Naive B cell (primary cell): ENCODE measurements at places on chromosomes 4 and X.
A peak's percentile ranks its signal among the peaks of the same experiment; 100 is the strongest.

DNA sequence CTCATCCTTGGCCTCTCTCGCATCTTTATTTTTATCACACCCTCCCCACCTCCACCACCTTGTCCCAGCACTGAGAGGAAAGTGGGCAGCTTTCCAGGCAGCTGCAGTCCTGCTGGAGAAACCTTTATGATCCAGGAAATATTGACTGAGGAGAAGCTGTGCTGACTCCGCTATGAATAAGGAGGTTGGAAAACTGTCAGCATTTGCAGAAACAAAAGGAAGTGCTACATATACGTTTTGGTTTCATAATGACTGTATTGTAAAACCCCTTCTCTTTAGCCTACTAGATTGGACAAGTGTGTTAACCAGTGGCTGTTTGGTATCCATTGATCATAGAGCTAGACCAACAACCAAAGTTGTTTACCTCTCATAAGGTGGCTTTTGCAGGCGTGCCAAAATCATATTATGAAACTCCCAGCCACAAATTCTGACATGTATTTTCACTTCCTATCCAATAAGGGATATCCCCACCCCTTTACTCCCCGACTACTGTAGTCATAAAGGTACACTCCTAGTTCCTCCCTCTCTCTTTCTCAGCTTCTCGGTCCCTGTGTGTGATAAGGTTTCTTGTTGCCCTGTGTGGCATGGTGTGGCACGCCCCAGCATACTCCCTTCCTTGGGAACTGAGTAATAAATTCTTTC is 88.4 kb downstream of the GPR143 start:
- peak; percentile 64 for DNase-seq

DNA sequence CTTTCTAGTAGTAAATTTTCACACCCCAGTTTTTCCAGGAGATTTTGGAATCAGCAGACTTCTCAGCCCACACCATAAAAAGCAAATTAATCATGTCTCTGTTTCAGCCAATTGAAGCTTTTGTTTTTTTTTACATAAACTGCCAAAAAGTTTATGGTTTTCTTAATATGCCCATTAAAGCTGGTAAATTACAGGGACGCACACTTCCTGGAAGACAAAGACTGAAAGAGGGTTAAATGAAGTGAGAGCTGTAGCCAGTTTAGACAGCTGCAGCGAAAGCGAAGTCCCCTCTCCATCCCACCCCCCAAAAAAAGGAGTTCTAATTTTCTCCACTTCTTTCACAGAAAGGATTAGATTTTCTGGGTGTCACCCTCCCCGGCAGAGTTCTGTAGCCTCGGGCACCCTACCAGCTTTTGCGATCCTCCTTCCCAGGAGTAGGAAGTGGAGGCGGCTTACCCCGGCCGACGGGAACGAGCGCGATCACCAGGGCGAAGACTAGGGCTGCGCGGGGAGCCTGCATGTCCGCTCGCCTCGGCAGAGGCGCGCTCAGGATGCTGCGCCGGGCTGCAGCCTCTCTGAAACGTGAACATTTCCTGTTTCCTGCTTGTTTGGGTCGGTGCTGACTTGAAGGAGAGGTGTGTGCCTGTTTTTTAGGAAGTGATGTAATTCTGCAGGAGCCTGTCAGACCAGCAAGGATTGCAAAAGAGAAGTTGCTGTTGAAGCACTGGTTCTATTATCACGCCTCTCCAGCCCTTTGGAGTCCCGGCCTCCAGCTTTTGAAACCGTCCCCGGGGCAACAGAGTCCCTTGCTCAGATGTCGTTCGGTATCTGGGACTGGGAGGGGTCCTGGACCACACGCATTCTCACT is at the start of gene TMEM154:
TSS of gene TMEM154 (minus strand) at position 584 of the 868 bp plus-strand sequence. CDS start at position 520, 64 bp downstream.
- peak; percentile 84 for DNase-seq

- DNase-seq = no peak
Observed at GRCh38 chr4:25938366-25938765, 24.3 kb downstream of the SMIM20 start.

DNA sequence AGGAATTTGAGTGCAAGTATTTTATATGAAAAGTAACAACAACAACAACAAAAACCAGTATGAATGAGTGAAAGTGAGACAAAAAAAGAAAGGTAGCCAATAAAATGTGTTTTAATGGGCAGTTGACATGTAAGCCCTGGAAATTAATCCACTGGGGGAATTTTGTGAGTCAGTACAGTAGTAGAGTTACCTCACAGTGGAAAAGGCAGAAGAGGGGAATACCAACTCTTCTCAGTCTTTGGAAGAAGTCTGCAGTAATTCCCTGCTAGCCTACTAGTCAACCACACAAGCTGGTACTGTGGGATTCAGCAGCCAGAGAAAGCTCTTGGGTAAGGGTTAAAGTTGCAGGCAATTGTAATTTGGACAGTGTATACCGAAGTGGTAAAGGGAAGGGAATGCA is 76.3 kb upstream of the IL15 start:
- no peak for DNase-seq

GRCh38 chr4:113607998-113608397 is 153.5 kb downstream of the CAMK2D start:
- no peak for DNase-seq

DNA sequence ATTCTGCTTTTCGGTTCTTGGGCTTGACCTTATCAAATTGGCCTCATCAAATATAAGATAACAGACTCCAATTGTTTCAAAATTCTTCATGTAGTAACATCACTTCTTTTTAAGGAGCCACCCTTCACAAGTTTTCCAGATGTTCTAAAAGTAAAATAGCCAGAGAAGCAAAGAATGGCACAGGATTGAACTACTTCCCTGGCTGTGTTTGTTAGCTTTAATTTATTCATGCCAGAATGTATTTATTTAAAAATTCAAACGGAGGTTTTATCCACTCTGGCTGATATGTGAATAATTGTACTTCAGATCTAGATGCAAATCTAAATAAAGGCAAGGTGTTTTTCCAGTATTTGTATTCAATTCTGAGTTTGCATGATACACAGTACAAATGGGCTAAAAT is 581.3 kb upstream of the TENM3 start:
- no peak for DNase-seq

DNA sequence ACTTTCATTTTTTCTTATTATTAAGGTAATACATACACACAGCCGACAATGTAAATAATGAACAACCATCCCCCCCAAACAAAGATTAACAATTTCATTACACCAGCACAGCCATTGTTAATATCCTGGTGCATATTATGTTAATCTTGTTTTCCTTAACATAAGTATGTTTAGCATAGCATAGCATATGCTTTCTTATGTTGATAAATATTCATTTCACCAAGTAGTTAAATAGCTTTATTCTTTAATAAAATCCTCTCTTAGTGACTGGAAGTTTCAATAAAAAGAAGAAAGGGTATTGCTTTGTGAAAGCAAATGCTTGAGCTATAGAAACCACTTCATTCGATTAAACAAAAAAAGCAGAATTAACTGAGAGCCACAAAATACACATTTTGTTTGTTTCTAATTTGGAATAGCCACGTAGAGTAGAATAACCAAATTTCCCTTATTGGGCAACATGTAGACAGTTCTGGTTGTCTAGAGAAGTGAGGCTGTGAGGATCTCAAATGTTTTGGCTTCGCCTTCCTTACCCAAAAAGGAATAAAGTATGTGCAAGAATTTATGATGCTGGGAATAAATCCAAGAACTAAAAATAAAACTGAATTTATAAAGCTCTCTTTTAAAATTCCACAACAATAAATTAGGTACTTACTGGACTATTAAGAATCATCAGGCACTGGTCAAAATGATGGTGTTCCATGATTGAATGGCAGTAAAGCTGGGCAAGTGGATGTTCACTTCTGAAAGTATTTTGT is 118.0 kb downstream of the PDE5A start:
- no peak for DNase-seq

GRCh38 chrX:30680618-30681017 is 27.4 kb downstream of the GK start:
- DNase-seq = no peak

GRCh38 chr4:80265571-80266252 is 752 bp upstream of the FGF5 start:
- no peak for DNase-seq

- DNase-seq = no peak
Observed at GRCh38 chr4:95627024-95627605, 78.3 kb upstream of the UNC5C start.

DNA sequence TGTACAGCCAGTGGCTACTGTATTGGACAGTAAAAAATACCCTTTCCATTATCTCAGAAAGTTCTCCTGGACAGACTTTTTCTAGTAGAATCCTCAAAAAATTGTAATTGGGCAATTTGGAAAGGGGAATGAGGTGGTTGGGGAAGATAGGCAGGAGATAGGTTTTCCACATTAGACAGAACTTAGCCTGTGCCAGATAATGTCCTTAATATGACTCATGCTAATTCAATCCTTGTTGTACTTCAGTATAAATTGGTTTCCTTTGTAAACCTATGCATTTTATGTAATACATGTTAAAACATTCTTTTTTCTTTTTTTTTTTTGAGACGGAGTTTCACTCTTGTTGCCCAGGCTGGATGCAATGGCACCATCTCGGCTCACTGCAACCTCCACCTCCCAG is 8.9 kb downstream of the EIF4E start:
- DNase-seq = no peak

- DNase-seq = no peak
Observed at GRCh38 chr4:53477038-53477565, 99.7 kb downstream of the FIP1L1 start.

DNA sequence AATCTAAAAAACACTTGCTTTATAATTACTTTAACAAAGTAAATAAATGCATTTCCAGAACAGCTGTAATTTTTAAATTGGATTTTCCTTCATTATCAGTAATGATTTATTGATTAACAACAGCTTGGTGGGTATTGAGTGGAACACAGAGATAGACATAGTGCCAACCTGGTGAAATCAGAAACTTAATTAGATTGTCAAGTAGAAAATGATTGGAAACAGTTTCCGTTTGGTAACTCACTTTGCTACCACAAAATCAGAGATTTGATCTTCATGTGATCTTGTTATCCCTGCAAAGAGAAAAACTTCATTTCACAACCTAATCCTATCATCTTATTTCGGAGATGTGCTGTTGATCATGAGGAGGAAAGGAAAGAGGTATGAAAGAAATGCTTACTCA is 70.8 kb downstream of the CAPN6 start:
- DNase-seq = no peak

DNA sequence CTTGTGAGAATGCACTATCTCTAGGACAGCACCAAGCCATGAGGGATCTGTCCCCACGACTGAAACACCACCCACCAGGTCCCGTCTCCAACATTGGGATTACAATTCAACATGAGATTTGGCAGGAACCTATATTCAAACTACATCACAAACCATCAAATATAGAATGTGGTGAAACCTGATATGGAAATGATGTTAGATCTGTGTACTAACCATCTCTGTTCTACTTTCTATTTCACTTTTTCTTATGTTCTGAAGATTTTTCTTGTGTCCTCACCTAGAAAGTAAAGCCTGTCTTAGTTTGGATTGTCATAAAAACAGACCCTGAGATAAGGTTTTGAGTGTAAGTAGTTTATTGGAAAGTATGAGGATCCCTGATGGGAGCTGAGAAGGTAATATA is 37.8 kb upstream of the TACR3 start:
- DNase-seq = no peak

GRCh38 chr4:168860827-168861226 is 149.2 kb downstream of the CBR4 start:
- DNase-seq = no peak

GRCh38 chr4:5191831-5192230 is 140.6 kb downstream of the STK32B start:
- DNase-seq = no peak

DNA sequence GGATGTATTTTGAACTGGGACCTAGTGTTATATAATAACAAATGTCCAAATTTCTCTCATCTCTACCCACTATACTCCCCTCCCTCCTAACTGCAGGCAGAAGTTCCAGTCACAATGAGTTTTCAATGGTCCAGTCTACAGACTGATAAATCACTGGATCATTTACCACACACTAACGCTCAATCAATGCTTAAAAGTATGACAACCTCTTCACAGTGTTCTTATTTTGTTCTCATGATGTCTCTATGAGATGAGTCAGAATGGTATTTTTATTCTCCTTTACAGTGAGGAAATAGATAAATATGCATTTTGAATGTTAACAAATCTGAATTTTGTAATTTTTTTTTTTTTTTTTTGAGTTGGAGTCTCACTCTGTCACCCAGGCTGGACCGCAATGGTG is 83.7 kb upstream of the ETNPPL start:
- DNase-seq = no peak

DNA sequence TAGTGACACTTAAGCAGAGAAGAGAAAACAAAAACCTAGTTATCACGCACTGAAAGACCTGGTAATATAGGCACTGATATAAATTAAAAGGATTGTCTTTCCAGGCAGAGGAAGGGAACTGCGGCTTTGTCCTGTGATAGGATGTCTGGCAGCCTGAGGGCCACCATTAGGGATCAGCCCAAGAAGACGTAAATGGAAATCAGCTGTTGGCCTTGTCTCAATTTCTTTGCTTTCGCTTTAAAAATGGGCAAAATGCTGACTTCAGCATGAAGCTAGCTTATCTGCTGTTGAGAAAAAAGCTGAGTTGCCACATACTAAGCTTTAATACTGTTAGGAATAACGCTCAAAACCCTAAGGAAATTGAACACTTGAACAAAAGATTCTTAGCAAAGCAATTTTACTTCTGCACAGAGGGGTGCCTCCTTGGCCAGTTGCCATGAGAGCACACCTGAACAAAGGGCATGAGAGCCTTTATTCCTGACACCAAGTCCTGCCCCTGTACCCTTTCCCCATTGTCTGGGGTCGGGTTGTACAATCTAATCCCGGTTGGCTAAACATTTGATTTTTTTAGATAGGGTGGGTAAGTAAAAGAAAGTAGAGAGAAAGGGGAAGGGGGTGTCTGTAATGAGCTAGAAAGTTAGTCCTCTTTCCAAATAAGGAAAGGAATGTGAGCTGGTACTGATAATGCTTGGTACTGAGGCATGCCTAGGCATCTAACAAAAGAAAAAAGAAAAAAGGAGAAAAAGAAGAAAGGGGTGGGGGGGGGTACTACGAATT is 85.1 kb upstream of the UCP1 start:
- DNase-seq = no peak

GRCh38 chr4:14022456-14022855 is 394.9 kb upstream of the BOD1L1 start:
- DNase-seq = no peak

GRCh38 chr4:112381996-112382692 is 85.0 kb downstream of the ALPK1 start:
- no peak for DNase-seq

- no peak for DNase-seq
Observed at GRCh38 chr4:134702374-134702773, 500.8 kb upstream of the PABPC4L start.

GRCh38 chr4:94523617-94524016 is 71.9 kb downstream of the PDLIM5 start:
- DNase-seq = no peak

DNA sequence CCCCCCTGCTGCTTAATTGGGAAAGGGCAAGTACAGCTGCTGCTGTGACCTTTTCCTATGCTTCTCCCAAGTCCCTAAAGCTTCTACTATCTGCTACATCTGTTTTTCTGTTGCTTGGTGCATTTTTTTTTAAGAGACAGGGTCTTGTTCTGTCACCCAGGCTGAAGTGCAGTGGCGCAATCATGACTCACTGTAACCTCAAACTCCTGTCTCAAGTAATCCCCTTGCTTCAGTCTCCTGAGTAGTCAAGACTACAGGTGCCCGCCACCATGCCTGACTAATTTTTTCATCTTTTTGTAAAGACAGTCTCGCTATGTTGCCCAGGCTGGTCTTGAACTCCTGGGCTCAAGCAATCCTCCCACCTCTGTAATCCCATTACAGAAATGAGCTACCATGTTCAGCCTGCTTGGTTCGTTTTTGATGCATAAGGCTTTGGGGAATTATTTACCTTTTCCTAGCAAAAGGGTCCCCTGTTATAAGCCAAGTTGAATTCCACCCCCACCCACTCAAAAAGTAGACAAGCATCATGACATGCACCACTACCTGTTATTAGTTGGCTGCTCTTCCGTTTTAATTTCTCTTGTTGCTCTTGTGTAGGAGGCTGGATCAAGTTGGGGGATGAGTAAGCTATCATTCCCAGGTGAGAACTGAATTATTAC is 39.6 kb downstream of the DGKK start:
- no peak for DNase-seq
